ENCODE measurements at places on chromosomes 5 and 9.

DNA sequence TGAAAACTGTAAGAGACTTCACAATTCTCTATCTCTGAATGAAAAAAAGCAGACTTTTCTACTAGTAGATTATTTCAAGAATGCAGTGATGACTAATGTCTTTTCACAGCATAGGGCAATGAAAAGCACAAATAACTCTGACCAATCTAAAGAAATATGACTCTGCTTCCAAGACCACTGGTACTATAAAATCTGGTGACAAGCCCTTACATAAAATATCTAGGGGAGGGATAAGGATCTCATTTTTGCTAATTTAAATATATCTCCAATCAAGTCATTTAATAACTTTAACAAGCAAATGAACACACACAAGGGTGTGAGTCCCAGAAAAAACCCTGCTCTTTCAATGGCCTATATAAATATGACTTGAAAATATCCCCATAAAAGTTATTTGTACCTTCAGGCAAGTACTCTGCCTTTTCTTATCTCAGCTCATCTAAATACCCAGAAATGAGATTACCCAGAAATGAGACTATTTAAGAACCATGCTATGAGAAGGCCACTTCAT is 105.2 kb downstream of the GNAQ start:
- no peak for DNase-seq

GRCh38 chr5:146541958-146542849 is 26.2 kb upstream of the GPR151 start:
- peak; percentile 26 for DNase-seq

DNA sequence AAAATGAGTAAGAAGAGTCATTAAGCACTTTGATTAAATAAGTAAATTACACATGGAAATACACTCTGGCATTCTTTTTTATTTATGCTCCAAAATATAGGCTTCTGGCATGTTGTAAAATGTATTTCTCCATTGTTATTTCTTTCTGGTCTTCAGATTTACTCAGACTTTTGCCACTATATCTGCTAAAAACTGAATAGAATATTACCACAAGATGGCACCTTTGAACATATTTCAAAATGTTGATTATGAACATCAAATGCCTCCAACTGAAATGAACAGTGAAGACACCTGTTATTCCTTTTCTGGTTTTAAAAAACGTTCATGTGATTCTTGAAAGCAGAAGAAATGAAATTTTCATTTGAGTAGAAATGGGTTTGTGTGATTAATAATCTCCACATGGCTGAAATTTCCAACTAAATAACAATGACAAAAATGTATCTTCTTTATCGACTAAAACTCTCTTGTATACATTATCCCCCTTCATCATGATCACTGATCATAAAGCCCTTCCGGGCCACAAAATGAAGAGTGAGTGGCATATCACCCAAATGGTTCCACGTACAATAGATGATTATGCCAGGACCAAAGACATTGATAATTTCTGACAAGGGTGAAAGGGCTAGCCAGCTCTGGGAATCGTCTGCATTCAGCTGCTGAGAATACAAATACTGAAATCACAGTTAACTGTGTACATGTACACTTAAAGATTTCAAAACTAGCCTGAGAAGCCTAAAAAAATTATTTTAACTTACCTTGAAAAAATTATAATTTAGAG is 23.8 kb downstream of the TYRP1 start:
- DNase-seq: no peak

DNA sequence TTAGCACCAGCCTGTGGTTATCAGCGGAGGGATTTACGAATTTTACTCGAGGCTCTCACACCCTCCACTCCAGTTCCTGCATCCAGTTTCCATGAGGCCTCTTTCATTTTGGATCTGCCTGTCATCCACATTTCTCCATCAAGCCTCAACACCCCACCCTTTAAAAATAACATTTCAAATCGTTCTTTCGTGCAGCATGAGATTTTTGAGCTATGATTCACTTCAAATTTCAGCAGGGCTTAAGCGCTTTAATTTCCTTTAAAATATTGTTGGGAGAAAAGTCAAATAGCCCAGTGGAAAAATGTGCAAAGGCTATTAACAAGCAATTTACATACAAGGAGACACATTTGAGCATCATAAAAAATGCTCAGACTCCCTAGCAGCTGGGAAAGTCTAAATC is 103.2 kb downstream of the MSX2 start:
- DNase-seq: no peak

DNA sequence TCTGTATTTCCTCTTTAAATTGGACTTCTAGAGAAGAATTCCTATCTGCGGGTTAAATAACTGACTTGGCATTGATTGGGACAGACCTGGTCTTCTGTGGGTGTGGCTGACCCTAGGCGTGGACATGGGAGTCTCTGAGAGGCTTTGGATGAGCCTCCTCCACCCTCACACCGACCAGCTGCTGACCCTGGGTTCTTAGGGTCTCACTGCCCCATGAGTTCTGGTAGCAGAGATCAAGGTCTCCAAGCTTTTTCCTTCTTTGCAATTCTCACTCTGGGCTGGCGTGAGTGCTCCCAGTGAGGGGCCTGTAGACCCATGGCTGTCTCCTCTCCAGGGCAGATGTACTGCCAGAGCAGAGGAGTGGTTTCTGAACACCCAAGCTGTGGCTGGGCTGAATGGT is 41.6 kb upstream of the PITX1 start:
- DNase-seq: no peak

DNA sequence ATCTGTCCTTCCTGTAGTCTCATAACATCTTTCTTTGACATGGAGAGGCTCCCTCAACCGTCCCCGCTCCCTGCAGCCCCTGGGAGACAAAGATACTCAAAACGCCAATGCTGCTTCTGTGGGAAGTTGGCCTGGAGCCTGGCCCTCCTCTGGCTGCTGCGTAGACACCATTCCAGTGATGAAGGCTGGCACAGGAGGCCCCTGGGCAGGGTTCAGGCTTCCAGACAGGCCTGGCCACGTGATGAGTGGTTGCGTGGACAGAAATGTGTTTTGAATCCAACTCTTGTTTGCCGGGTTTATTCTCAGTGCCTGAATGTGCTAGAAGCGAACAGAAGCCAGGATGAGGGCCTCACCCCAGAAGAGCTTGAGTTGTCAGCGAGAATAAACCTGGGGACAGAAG is 43.2 kb upstream of the NKX2-5 start:
- no peak for DNase-seq

DNA sequence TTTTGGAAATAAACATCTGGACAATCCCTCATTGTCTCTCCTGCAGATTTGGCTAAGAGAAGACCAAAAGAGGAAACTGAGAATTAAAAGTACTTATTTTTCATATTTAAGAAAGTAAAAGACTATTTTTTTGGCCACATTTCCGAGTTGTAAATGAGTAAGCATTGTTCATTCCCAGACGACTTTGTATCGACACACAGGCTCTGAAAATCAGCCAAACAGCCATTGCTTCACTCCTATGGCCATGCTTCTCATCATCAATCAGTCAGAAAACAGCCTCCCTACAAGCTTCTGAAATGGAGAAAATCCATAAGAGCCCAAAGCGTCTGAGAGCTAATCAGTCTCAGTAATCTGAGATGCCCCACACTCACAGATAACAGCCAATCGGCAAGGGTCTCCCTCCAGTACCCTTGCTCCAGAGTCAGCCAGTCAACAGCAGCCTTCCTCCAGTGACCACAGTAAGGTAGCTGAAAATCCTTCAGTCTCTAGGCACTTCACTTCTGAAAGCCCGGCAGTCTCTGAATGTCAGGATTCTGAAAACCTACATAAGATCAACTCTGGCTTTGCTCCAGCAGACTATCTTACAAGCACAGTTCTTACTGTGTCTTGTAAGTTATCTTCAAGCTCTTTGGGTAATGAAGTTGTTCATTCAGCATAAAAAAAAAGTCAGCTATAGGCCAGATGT is 30.9 kb downstream of the CDO1 start:
- DNase-seq: no peak

DNA sequence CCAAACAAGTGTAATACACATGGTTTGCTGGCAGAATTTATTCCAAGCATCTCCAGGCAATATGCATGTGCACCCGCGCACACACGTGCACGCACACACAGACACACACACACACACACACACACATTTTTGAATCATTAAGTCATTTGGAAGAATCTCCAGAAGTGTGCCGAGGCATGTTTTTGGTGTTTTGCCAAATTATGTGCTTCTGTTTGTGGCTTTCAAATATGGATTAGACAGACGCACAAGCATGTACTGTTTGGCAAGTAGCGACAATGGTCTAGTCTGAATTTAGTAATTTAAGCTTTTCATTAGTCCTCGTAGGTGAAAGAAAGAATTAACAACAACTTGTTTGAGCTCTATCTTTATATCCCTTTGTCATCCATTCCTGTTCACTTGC is 36.7 kb downstream of the NFIB start:
- DNase-seq: no peak

DNA sequence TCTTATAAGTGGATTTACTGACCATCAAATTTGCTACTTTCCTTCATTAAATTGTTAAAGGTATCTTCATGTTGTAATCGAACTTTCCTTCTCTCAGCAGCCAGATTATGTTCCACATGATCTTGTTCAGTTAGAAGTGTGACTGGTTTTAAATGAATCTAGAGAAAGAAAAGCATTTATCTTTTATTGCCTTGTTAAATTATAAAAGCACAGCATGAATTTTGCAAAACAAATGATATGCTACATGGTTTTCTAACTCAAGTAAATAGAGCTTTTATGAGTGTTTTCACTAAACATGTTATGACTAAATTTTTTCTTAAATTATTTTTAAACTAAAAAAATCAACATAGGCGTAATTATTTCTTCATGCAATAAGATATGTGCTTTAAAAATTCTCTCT is 34.1 kb downstream of the ACOT12 start:
- DNase-seq: no peak

DNA sequence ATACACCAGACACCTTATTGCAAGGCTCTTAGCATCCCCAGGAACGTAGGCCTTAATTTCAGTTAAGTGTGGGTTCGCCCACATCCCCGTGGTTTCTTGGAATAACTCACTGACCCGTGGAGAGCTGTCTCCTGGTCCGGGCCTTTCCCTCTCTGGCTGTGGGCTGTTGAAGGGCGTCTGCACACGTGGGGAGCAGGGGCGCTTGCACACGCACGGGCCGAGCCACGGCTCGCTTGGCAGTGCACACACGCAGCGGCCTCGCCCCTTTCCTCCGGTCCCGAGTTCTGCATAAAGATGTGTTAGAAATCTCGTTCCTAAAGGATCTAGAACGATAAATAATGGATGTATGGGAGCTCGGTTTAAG is 141.9 kb downstream of the PBX3 start:
- no peak for DNase-seq

DNA sequence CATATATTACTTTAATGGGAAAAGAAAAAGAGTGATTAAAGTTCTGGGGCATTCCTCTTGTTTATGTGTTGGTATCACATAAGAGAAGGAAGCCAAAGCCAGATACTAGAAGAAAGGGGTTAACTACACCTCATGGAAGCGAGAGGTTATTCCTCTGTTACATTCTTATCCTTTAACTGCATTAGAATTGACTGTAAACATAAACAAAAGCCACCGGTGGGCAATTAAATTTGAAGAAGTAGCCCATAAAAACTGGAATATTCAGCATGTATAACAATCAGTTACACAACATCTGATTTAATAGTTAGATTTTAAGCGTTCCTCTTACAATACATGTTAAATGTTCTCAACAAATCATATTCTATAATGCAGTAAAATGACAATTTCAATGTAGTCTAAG is 18.8 kb downstream of the POU5F2 start:
- no peak for DNase-seq

GRCh38 chr5:143182901-143183820 is 220.3 kb downstream of the NR3C1 start:
- DNase-seq: no peak

DNA sequence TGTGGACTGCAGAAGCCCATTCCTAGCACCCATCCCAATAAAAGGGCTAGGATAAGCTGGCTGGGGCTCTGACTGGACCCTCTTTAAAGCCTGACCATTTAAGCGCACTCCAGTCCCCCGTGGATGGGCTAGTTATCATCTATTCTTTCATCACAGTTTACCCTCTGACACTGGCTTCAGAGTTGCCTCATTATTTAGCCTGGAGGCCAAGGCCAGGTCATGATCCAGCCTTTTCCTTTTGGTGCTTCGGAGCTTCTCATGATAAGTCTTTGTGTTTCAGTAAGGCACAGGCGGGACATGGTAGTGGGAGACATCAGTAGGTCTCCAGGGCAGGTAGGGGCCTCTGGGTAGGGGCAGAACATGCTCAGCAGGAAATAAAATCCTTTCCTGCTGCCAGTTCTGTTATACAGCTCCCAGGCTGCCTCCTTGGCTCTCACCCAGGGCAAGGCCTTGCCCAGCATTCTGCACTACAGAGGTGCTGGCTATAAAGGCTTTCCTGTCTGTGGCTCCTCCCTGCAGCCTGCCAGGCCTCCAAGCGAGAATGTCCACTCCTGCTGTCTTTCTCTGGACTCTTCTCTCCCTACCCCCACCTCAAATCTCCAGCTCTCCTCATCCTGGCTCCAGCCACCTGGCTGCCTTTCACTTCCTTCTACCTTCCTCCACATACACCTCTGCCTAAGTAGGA is 128.8 kb downstream of the FSTL4 start:
- DNase-seq: no peak

- DNase-seq: no peak
These were observed 22.8 kb downstream of the TMEM161B start for GRCh38 chr5:88245893-88246244.
